ENCODE measurements at places on chromosomes 5 and 9.

- no peak for DNase-seq
Observed at GRCh38 chr5:107646418-107646817, 24.3 kb downstream of the EFNA5 start.

DNA sequence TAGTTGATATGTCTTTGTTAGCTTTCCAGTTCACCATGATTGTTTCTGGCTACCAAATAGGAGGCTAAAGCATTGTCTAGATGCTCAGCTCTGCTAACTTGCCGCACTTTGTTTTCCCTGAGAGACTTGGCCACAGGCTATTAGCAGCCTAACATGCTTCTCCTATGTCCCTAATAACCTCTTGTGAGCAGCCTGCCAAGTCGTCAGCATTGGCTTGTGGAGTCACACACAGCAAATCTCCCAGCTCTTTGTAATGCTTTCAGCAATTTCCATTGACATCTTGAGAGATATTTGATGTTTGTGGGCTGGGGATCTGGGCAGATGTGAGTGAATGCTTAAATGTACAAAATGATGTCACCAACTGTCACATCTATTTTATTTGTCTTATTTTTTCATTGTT lies 346.9 kb downstream of the KDM4C start:
- no peak for DNase-seq

GRCh38 chr9:14654932-14655331 lies 38.3 kb downstream of the ZDHHC21 start:
- no peak for DNase-seq

GRCh38 chr5:127940854-127941253 lies 142.7 kb upstream of the SLC12A2 start:
- no peak for DNase-seq
